Type B pancreatic cell (in vitro differentiated cells): ENCODE measurements at places on chromosomes 7 and 10.

DNA sequence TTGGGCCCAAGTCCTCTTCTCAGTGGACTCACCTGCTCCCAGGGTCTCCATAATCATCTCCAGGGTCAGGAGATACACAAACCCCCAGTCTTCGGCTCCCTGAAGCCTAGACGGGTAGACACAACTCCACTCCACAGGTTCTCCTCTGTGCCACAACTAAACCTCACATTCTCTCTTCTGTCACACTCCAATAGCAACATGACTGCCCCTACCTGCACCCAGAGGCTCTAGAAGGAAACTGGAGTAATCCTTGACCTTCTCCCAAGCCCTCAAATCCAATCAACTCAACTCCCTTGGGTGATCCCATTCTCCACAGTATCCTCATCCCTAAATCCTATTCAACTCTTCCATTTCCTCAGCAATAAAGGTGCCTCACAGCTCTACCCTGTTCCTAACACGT is 16.2 kb downstream of the HNRNPF start:
- no peak for DNase-seq

DNA sequence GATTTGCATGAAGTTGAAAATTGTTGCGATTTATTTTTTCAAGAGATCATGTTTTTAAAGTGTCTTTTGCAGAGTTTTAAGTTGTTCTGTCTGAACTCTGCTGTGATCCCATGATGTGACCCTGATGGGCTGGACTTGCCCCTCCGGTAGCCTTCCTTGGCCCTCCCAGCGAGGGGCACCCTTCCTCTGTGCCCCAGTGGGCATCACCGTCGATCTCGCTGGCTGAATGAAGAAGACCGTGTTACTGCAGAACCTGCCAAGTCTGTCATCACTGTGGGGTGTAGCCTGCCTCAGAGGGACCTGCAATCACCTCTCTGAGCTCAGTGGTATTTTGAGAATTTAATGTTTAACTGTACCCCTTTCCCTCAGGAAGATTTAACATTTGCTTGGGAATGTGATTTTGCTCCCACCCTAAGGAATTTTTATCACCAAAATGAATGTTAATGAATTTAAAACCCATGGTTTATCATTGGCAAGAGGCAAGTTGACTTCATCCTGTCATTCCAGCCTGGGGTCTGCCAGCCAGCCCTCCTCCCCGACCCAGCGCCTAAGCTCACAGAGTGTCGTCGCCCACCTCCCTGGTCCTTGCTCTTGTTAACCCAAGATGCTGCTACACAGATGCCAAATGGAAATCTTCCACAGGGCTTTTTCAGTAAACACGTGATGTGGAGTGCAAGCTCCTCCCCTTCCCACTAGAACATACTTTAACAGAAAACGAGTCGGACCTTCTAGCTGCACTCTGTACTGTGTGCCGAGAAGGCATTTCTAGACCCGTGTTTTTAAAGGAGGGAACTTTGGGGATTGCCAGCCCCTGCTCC is 115.4 kb downstream of the NT5C2 start:
- DNase-seq, result no peak

GRCh38 chr10:133142523-133143199 is 17.4 kb upstream of the KNDC1 start:
- DNase-seq, result no peak

DNA sequence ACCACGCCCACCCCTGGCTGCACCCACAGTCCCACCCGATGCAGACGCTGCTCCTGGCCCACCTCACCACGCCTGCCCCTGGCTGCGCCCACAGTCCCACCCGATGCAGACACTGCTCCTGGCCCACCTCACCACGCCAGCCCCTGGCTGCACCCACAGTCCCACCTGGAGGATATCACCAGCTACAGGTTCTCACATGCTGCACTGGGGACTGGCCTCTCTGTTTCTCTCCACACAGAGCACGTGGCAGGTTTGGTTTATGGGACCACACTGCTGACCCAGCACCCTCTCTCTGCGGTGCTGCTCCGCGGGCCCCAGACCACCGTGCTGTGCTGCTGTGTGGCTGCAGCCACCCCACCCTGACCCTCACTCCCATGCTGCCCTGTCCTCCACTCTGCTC is 120.9 kb downstream of the VIPR2 start:
- no peak for DNase-seq

DNA sequence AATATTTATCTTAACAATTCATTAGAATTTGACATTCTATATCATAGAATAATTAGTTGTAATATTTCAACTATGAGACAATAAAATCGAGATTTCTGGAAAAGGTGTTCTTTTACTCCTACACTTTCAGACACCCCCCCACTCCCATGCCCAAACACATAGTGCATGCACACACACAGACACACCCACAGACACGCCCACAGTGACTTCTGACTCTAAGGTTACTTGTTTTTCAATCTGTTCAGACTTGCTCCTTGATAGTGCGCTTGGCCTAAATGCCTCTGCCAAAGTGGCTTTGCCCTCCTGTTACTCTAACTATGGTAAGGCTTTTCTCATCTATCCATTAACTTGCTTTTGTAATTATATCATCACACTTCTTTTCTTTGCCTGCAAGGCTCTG is 144.0 kb upstream of the PPP1R3A start:
- no peak for DNase-seq

- no peak for DNase-seq
Measured at GRCh38 chr7:101169110-101169837, 3.9 kb upstream of the VGF start.

GRCh38 chr10:7485244-7485556 is 74.4 kb upstream of the SFMBT2 start:
- DNase-seq, result no peak

DNA sequence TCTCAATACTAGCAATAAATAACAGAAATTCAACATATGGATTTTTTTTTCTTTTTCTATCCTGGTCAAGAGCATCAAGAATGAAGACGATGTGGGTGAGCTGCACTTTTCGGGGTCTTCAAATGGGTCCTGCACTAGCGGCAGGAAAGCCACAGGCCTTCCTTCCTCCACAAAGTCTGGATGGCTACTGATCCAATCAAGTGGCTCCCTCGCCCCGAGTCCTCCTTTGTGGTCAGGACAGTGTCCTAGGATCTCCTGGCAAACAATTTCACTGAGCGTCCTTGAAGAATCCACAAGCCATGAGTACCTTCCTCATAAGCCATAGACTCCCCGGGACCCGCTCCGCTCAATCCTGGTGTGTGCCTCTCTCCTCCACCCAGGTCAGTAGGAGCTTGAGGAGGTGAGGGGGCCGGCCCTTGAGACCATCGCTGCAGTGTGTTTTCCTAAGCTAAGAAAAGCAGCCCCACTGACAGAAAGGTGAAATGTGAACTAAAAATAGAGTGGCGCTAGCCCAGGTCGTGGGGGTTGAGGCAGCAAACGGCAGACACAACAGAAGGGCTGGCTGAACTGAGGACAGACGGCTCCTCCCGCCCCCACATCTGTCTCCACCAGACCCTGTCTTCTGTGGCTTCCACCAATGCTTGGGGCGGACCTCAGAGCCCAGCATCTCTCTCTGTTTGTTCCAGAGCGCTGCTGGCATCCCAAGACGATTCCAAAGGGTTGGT is 202.3 kb downstream of the HERPUD2 start:
- DNase-seq, result no peak

- no peak for DNase-seq
Measured at GRCh38 chr7:102466097-102466496, 1.3 kb downstream of the LRWD1 start.

DNA sequence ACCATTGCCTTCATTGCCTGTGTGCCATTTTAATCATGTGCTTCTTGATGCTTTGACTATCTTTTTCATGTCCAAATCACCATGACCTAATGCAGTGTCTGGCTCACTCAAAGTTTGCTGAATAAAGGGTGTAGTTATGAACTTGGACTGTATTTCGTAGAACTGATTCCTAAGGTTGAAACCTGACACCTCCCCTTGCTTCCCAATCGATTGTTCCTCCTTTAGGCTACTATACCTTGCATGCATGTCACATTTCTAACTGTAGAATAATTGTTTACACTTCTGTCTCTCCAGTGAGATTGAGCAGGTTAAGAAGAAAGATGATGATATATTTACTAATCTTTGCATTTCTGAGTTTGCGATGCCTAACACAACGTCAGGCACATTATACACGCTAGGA is 41.0 kb upstream of the CDK1 start:
- no peak for DNase-seq

- DNase-seq, result no peak
Measured at GRCh38 chr7:55429835-55430499, 64.8 kb downstream of the LANCL2 start.

GRCh38 chr10:113506476-113506875 is 46.4 kb upstream of the HABP2 start:
- DNase-seq, result no peak

DNA sequence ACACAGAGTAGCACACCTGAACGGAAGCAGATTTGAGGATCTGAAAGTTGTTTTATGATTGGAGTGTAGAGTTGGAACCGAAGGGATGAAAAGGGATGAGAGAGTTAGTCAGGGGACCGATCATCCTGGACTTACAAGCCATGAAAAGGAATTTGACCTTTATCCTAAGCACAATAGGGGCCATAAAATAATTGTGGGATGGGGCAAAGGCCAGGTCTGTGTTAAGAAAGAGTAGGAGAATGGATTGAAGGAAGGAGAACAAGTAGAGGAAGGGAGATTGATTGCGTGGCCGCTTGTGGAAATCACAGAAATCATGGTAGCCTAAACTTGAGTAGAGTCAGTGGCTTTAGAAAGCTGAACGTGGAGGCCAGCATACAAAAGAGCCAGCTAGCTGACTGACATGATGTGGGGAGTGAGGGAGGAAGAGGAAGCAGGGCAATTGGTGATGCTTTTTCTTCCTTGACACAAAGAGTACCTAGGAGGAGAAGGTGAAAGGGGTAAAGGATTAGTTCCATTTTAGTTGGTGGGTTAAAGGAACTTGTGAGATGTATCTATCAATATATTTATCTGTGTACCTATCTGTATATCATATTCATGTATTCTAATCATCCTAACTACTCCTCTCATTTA is 67.1 kb upstream of the RPA3 start:
- no peak for DNase-seq

DNA sequence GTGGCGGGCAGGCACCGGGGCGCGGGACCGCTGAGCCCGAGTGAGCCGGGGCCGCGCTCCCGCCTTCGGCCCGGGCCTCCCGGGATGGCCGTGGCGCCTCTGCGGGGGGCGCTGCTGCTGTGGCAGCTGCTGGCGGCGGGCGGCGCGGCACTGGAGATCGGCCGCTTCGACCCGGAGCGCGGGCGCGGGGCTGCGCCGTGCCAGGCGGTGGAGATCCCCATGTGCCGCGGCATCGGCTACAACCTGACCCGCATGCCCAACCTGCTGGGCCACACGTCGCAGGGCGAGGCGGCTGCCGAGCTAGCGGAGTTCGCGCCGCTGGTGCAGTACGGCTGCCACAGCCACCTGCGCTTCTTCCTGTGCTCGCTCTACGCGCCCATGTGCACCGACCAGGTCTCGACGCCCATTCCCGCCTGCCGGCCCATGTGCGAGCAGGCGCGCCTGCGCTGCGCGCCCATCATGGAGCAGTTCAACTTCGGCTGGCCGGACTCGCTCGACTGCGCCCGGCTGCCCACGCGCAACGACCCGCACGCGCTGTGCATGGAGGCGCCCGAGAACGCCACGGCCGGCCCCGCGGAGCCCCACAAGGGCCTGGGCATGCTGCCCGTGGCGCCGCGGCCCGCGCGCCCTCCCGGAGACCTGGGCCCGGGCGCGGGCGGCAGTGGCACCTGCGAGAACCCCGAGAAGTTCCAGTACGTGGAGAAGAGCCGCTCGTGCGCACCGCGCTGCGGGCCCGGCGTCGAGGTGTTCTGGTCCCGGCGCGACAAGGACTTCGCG is 534 bp downstream of the FZD9 start:
- no peak for DNase-seq

DNA sequence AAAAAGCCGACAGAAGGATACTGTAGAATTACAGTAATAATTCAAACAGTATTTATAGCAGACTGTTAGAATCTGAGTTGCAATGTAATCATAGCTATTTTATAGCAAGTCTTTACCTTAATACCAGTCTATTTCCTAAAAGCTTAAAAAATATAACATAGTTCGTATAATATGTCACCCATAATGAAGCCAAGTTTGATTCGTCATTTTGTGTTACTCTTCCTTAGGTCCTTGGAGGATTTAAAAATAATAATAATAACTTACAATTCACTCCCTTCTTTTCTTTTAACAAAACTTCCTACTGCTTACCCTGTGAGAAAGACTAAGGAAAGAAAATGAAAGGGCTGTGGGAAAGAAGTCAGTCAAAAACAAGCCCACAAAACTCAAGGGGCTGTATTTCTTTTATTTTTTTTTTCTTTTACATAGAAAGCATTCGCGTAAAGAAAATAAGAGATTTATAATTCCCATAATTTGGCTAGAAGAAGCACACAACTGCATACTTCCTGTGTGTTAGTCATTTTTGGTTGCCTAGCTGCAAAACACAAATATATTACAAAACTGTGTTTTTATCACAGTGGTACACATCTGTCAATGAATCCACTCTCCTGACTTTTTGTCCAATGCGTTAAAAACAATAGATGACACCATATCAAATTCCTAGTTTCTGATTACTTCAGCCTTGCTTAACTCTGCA is 187.2 kb upstream of the CELF2 start:
- DNase-seq, result no peak

DNA sequence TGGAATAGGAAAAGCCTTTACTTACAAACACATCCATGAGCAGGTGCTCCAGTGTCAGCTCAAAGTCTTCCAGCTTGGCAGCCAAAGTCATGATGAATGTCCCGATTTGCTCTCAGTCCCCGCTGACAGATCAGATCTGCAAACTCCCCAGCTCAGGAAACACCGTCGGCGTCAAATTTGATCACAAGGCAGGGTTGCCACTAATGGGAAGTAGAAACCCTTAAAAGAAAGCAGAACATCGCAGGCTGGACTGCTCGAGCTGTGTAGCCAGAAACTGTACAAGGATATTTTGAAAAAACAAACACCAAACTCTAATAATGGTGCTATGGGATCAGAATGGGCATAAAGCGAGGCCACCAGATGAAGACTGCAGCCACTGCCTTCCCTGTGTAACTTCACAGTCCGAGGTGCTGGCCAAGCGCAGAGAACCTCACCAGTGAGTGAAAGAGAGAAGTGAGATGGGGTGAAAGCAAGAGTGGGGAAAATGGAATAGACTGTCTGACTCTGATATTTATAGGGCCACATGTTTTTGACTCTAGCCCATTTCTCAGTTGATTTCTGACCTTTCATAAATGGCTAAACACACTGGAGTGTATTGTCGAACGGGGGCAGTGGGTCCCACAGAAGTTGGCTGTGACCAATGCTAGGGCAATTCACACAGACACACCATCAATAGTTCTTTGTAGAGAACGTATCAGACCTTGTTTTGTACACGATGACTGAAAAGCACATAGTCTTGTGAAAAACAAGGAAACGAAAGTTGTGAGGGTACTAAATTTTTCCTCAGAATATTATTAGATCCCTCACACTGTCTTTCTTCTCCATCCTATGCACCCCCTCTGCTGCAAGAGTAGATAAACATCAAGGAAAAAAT is 306.2 kb downstream of the FRMD4A start:
- DNase-seq, result no peak
